CD8-positive, alpha-beta memory T cell (primary cell): ENCODE measurements at places on chromosomes 5 and 9. TPM values are rescaled to one million over a fixed set of nuclear protein-coding genes. Genes with fewer than 3 reads are reported as not detected.

The TCOF1 gene
- polyA plus RNA-seq, result 33.1 TPM

The CDKN2B gene
- polyA plus RNA-seq, result 0.16 TPM

The PCDHGA11 gene
- 0.09 TPM for polyA plus RNA-seq

The GAPVD1 gene
- 55.4 TPM for polyA plus RNA-seq

The TMEM252 gene
- not detected for polyA plus RNA-seq

The PAEP gene
- not detected for polyA plus RNA-seq

The RAI14 gene
- 0.58 TPM for polyA plus RNA-seq

The EIF4E1B gene
- not detected for polyA plus RNA-seq

The DCANP1 gene
- polyA plus RNA-seq, result not detected

The SOX30 gene
- polyA plus RNA-seq, result 0.28 TPM

The MVB12B gene
- polyA plus RNA-seq, result 12.7 TPM

The PCDHGA12 gene
- polyA plus RNA-seq, result not detected

The RGS7BP gene
- polyA plus RNA-seq, result 0.40 TPM

The RASEF gene
- not detected for polyA plus RNA-seq

The PDE8B gene
- 0.07 TPM for polyA plus RNA-seq

The SPINK7 gene
- polyA plus RNA-seq, result not detected

The IFNA21 gene
- polyA plus RNA-seq, result not detected

The SLC6A3 gene
- not detected for polyA plus RNA-seq

The MEGF10 gene
- not detected for polyA plus RNA-seq

The PCDHGB1 gene
- polyA plus RNA-seq, result not detected

The PAX5 gene
- not detected for polyA plus RNA-seq

The PFN3 gene
- not detected for polyA plus RNA-seq
